ENCODE measurements at places on chromosomes 6 and 20.

DNA sequence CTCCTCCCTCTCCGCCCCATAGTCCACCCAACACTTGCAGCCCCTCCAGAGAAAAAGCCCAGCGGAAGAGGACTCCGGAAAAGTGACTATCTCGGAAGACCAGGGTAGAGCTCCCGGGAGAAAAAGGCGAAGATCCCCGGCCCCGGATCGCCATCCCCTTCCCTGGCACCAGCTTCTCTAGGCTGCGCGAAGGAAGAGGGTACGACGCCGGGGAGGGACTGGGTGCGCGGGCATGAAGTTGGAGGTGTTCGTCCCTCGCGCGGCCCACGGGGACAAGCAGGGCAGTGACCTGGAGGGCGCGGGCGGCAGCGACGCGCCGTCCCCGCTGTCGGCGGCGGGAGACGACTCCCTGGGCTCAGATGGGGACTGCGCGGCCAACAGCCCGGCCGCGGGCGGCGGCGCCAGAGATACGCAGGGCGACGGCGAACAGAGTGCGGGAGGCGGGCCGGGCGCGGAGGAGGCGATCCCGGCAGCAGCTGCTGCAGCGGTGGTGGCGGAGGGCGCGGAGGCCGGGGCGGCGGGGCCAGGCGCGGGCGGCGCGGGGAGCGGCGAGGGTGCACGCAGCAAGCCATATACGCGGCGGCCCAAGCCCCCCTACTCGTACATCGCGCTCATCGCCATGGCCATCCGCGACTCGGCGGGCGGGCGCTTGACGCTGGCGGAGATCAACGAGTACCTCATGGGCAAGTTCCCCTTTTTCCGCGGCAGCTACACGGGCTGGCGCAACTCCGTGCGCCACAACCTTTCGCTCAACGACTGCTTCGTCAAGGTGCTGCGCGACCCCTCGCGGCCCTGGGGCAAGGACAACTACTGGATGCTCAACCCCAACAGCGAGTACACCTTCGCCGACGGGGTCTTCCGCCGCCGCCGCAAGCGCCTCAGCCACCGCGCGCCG, 822 bp downstream of the FOXQ1 start:
- DNase-seq = peak; percentile 79

DNA sequence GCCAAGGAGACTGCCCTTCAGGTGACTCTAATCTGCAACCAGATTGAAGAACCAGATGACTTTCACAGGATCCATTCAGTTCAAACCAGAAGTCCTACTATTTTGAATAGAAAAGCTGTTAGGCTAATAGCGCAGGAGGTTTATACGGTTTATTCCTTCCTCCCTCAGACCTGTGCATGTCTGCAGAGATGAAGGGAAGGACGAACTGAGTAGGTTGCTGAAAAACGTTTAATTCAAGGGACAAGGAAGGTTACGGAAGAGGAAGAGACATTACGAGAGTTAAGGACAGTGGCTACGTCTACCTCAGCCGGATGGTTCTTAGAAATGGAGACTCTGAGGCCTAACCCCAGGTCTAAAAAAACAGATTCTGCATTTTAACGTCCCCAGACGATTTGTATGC, 978 bp downstream of the AURKA start:
- DNase-seq = no peak

GRCh38 chr6:75842732-75843131, 93.7 kb downstream of the MYO6 start:
- no peak for DNase-seq

DNA sequence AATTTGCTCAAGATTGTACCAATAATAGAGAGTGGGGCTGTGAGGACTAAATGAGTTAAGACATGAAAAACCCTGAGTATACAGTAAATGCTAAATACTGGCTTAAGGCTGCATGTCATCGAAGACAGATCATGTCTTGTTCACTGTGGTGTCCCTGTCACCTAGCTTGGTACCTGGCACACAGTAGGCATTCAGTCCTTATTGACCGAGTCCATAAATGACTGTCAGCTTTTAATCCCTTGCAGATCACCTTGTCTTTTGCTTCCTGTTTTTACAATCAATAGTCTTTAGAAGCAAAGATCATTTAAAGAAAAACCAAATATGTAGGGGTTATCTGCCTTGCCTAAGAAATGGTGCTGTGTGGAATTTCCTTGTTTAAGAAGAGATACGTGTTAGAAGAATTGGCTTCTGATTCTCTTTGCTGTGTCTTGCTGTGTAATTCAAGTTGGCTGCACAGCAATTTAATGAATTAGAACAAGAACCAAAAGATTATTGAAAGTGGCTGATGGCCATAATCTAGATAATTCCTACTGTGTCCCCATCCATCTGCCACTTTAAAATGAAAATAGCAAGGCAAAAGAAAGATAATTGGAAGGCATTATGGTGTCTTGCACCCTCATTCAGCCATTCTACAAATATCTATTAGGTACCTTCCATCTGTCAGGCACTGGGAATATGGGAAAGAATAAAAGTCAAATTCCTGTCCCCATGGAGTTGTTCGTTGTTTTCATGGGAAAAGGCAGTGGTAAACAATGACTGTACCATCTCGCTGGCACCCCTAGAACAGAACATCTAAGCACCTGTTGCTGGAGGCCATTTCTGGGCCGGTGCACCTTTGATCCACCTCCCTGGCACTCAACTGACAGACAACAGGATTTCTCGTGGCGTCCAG, 12.4 kb upstream of the MAPK13 start:
- DNase-seq = peak; percentile 30

Measured in WERI-Rb-1 (cell line).